Muscle of arm (tissue), 14 donors: ENCODE measurements at places on chromosomes 4 and X.

GRCh38 chr4:146508229-146508939 lies 13.4 kb downstream of the SLC10A7 start:
- no peak for DNase-seq

DNA sequence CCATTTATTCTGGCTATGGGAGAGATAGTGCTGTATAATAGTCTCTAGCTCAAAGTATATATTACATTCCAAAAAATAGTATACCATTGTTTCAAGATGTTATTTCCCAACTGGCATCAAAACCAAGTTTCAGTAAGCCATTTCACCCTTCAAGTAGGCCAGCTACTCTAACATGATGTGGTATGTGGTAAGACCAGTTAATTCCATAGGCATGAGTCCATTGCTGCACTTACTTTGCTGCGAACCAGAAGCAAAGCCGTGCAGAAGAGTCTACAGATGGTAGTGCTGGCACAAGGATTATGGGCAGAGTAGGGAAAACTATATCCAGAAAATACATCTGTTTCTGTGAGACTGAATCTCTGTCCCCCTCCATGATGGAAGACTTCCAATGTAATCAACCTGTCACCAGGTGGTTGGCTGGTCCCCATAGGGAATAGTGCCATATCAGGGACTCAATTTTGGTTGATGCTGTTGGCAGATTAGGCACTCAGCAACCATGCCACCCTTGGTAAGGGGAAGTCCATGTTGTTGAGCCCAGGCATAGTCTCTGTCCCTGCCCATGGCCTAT lies 49.8 kb upstream of the HSD17B10 start:
- no peak for DNase-seq

GRCh38 chr4:90495936-90496335 lies 368.7 kb downstream of the CCSER1 start:
- DNase-seq: no peak

- DNase-seq: no peak
These were observed 85.2 kb upstream of the SLC7A11 start for GRCh38 chr4:138327338-138327737.

GRCh38 chrX:24219320-24219719 lies 69.8 kb downstream of the ZFX start:
- no peak for DNase-seq

- DNase-seq: no peak
These were observed 384.9 kb downstream of the CENPC start for GRCh38 chr4:67160394-67160793.

DNA sequence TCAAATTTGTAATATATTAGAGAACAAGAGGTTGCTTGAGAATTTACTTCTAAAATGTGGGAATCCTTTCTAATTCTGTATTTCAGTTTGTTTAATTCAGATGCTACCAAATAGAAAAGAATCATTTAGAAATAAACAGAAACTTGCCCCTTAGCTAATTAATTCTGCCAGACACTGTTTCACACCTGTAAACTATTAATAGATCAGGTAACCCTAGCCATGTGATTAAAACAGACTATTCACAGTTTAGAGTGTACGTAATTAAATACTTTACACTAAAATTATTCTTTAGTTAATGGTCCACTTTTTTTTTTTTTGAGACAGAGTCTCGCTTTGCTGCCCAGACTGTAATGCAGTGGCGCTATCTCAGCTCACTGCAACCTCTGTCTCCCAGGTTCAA lies 124.0 kb downstream of the PTPN13 start:
- no peak for DNase-seq

DNA sequence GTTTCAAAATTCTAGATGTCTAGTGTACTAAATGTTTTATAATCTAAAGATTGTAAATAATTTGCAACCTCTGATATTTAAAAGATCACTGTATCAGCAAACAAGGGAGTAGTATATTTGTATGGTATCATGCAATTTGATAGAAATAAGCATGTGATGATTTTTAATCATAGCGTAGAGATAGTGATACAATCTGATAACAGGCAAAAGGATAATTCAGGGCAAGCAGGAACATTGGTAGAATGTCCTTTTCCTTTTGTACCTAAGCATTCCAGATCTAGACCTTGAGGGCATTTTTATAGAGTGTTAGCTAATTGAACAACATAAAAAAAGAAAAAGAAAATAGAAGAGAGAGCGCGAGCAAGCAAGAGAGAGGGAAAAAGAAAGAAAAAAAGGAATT lies 1.4 kb downstream of the ANK2 start:
- no peak for DNase-seq

- DNase-seq: no peak
These were observed 28.8 kb downstream of the NFKB1 start for GRCh38 chr4:102529977-102530376.

- no peak for DNase-seq
These were observed 62.8 kb downstream of the RWDD4 start for GRCh38 chr4:183596067-183596757.

- no peak for DNase-seq
These were observed 35.2 kb upstream of the SCD5 start for GRCh38 chr4:82833696-82834313.

DNA sequence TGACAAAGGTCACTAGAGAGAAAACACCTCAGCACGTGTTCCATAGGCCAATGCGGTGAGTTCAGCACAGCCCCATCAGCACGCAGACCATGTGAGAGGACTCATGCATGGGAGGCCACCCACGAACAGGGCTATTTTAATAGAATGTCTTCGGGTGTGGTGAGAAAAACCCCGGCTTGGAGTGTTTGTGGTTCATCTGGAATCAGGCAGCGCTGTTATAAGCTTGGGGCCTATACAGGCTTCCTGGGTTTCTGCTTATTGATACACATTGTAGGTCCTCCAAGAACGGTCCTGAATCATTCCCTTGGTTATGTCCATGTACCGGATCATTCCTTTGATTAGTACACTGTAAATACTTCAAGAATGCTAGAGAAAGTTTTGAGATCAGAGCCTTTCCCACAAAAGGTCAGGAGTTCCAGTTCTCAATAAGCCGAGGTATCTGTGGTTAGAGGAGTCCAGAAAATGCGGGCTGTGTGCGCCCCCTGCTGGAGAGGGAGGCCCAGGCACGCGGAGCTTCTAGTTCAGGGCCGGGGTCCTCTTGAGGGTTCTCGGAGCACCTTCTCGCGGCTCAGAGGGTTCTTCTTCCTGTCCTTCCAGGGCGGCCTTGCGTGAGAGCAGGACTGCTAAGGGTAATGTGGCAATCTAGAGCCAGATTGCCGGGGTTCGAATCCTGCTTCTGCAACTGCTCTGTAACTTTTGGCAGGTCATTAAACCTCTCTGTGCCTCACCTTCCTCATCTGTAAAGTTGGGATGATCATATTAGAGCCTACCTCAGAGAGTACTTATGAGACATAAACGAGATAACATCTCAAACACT lies 51.8 kb downstream of the TLR10 start:
- DNase-seq: peak; percentile 84

DNA sequence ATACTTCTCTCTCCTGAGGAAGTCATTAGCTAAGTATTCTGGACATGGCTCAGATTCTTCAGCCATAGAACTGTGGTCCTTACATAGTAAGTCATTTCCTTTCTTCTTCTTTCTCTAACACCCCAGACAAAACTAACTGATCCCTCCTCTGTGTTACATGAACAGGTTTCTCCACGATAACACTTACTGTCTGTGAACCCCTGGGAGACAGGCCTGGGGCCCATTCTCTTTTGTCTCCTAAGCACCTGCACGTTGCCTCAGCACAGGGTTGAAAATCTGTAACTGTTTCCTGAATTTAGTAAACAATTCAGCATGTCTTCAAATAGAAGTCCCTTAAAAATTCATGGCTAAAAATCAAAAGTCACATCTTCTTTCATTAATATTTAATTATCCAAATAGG lies 24.7 kb downstream of the APBB2 start:
- no peak for DNase-seq
